ENCODE measurements at places on chromosomes 5 and 9. TPM values are rescaled to one million over a fixed set of nuclear protein-coding genes. Genes with fewer than 3 reads are reported as not detected.

The GPX3 gene
- polyA plus RNA-seq, result 17.1 TPM

The PCAT7 gene
- polyA plus RNA-seq, result not detected

The TMC1 gene
- polyA plus RNA-seq, result 0.30 TPM

The CHSY3 gene
- 2.2 TPM for polyA plus RNA-seq

The VPS13A gene
- 3.5 TPM for polyA plus RNA-seq

The TNFSF15 gene
- 8.4 TPM for polyA plus RNA-seq

The IFNA21 gene
- not detected for polyA plus RNA-seq

The DNAJC21 gene
- 3.1 TPM for polyA plus RNA-seq

The BSPRY gene
- not detected for polyA plus RNA-seq

The SOHLH1 gene
- not detected for polyA plus RNA-seq

The CTXN3 gene
- not detected for polyA plus RNA-seq

The LHX6 gene
- 1.8 TPM for polyA plus RNA-seq

The PKD2L2 gene
- not detected for polyA plus RNA-seq

The ZNF367 gene
- 1.2 TPM for polyA plus RNA-seq
